ENCODE measurements at places on chromosomes 5 and 9. TPM values are rescaled to one million over a fixed set of nuclear protein-coding genes. Genes with fewer than 3 reads are reported as not detected.

SLC46A2 gene
- total RNA-seq = not detected

N4BP3 gene
- total RNA-seq = 1.8 TPM

AFF4 gene
- 12.7 TPM for total RNA-seq

PPP6C gene
- 29.2 TPM for total RNA-seq

PCYOX1L gene
- 7.3 TPM for total RNA-seq

GKAP1 gene
- total RNA-seq = 0.14 TPM

FAT2 gene
- 0.84 TPM for total RNA-seq

NRARP gene
- 2.0 TPM for total RNA-seq

GMCL2 gene
- not detected for total RNA-seq

ANKRD34B gene
- total RNA-seq = 3.4 TPM

IL17B gene
- total RNA-seq = not detected

PCDHGA3 gene
- total RNA-seq = not detected

CTSL gene
- total RNA-seq = 227 TPM

HMMR gene
- total RNA-seq = 74.1 TPM

BARHL1 gene
- not detected for total RNA-seq

GABRA6 gene
- not detected for total RNA-seq

SPINK4 gene
- not detected for total RNA-seq

CXCL14 gene
- total RNA-seq = not detected

PCDHGC5 gene
- total RNA-seq = not detected

CEP120 gene
- 8.5 TPM for total RNA-seq

TAS2R1 gene
- not detected for total RNA-seq

PCDHGB2 gene
- 0.34 TPM for total RNA-seq

NR2F1-AS1 gene
- not detected for total RNA-seq

GABRP gene
- not detected for total RNA-seq

HACD4 gene
- 2.2 TPM for total RNA-seq

ORM2 gene
- not detected for total RNA-seq

F2RL2 gene
- total RNA-seq = 11.2 TPM

WNT8A gene
- total RNA-seq = not detected

OTULIN gene
- total RNA-seq = 54.6 TPM

LCN15 gene
- not detected for total RNA-seq

GPRIN1 gene
- total RNA-seq = 36.8 TPM

SHROOM1 gene
- total RNA-seq = 8.7 TPM

EIF4EBP3 gene
- total RNA-seq = not detected

SERINC5 gene
- 19.9 TPM for total RNA-seq

GTF3C5 gene
- 206 TPM for total RNA-seq

INVS gene
- 12.7 TPM for total RNA-seq

RXFP3 gene
- total RNA-seq = not detected

SPAG8 gene
- 0.24 TPM for total RNA-seq

CBY3 gene
- total RNA-seq = not detected

ZNF608 gene
- 24.7 TPM for total RNA-seq

GNA14 gene
- not detected for total RNA-seq

IL4 gene
- total RNA-seq = not detected

ADGRD2 gene
- 0.26 TPM for total RNA-seq

AFAP1L1 gene
- 3.6 TPM for total RNA-seq

CCDC183 gene
- total RNA-seq = not detected
